ENCODE measurements at places on chromosomes 1 and 21.

DNA sequence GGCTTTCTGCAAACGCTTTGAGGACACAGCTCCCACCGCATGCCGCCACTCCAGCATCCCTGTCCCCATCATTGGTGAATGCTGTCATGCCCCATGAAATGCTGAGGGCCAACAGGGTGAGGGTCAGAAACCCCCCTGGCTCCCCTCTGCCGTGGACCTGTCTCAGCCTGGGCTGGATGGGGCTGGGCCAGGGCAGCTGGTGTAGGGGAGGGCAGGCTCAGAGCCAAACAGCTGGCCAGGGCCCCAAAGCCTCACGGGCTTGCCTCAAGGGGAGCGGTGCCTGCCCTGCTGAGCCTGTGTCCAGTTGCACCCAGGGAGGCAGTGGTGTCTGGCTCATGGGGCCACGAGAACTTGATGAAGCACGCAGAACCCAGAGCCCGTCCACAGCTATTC lies 49.7 kb downstream of the S100B start:
- no peak for DNase-seq

GRCh38 chr1:71593523-71593922 lies 512.7 kb upstream of the ZRANB2 start:
- DNase-seq, result no peak

- DNase-seq, result no peak
Measured at GRCh38 chr1:75312620-75313019, 178.4 kb downstream of the LHX8 start.

DNA sequence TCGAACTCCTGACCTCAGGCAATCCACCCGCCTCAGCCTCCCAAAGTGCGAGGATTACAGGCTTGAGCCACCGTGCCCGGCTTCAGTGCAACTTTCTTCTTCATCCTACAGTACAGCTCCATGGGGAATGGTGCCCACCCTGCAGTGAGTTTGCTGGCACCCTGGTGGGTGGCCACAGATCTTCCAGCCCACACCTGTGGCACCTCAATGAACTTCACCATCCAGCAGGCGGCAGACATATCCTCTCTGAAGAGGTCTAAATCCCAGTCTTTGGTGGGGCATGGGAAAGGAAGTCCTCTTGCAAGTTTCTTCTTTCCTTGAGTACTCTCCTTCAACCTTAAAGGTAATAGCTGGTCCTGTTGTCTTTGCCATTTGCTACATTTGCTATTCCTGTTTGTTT lies 18.1 kb upstream of the ZBTB8A start:
- DNase-seq, result no peak

Data from stimulated activated CD8-positive, alpha-beta memory T cell treated with anti-CD3 and anti-CD28 coated beads, Interleukin-4, amount 100 ng/mL, for 1 hour (primary cell).